ENCODE measurements at places on chromosomes 13 and 19.

- no peak for DNase-seq
These were observed 490.8 kb downstream of the RFC3 start for GRCh38 chr13:34308725-34309124.

DNA sequence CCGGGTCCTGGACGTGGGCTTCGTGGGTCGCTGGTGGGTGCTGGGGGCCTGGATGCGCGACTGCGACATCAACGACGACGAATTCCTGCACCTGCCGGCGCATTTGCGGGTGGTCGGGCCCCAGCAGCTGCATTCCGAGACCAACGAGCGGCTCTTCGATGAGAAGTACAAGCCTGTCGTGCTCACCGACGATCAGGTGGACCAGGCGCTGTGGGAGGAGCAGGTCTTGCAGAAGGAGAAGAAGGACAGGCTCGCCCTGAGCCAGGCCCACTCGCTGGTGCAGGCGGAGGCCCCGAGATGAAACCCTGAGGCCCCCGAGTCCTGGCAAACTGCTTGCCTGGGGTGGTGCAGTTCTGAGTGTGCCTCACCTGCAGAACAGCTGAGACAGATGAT lies 787 bp downstream of the TIMM29 start:
- DNase-seq: no peak

DNA sequence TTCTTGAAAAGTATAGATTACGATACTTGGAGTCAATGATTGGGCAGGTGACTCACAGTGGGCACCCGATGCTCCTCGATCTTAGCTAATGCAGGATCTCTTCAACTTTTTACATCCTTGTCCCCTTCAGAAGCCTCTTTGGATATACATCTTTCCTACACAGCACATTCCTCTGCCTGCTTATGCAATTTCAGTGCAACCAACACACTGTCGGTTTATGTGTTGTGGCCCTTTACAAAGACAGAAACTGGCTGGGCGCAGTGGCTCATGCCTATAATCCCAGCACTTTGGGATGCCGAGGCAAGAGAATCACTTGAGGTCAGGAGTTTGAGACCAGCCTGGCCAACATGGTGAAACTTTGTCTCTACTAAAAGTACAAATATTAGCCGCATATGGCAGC lies 2.6 kb downstream of the GPR42 start:
- no peak for DNase-seq

DNA sequence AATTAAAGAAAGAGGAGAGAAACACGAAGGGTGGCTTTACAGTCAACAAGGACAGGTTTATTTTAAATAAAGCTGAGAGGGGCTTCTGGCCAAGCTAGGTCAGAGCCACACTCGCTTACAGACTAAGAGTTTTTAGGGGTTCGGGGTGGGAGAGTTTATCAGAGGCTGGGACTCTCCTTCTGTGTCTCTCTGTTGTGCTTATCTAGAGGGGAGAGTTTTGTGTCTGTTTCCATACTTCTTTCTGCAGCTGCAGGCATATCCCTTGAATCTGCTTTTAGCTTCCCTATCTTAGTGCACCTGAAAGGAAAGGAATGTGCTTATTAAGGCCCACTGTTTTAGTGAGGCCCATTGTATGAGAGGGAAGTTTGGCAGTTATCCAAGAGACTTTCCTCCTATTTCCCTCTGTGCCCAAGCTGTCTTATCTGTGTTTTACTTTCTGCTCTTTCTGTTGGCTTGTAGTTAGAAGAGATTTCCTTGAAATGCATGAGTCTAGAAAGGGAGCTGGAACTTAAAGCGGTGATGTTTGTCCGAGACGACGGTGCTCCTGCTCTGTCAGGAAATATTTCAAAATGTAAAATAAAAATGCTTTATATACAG lies 275.3 kb downstream of the KCTD12 start:
- DNase-seq: no peak

DNA sequence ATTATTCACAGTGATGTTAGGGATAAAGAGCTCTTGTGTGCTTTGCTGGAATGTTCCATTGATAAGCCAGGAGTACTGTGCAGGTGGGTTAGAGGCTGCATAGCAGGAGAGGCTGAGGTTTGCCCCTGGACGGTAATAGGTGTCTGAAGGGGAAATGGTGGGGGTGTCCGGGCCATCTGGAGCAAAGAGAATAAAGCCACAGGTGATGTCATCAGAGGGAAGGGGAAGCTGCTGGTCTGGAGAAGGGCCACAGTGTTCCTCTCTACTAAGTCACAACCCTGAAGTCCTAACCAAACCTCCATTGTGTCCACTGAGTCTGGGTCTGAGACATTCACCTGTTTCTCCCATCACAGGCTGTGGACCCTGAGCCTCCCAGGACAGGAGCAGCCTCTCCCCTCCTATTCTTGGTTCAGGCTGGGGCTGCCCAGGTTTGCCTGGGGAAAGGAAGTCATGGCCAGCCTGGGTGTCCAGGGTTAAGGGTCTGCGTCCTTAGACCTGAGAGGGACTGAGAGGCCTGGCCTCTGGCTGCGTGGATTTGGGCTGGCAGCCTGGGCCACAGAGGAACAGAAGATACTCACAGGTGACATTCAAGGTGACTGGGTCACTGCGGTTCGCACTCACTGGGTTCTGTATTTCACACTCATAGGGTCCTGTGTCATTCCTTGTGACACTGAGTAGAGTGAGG lies 6.8 kb downstream of the CEACAM1 start:
- no peak for DNase-seq

DNA sequence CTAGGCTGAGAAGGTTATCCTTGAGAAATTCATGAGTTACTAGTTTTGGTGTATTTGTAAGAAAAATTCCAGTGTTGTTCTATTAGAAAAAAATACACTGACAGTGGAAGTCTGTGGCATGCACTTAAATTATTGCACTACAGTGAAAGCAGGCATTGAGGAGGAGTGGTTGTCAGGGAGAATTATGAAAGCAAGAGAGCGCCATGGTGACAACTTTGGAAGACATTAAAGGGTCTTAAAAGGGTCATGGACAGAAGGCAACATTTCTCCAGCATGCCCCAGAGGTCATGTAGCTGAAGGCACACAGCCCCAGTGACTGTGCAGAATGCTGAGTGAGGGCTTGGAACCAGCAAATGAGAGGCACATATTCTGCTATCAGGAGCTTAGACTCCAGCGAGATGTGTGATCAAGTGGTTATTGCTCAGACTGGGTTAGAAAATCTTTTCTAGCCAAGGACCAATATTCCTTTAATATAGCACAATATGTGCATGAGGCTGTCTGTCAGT lies 292.7 kb downstream of the OLFM4 start:
- DNase-seq: no peak

DNA sequence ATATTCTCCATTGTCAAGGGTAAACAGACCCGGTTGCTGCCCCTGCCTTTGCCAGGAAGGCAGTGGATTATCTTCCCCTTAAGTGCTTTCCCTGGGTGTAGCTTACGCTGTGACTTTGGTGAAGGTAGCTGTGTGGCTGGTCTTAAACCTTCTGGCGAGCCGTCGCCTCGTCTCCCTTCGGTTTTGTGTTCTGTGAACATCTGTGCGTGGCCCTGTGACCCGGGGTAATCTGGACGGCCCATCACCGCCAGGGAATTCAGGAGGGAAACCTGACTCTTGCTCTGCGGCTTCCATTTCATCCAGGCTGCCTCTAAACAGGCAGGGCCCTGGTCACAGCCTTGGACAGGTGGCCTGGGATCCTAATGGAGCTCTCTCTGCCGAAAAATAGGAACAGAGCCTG lies 78.7 kb downstream of the SHISA2 start:
- DNase-seq: no peak

DNA sequence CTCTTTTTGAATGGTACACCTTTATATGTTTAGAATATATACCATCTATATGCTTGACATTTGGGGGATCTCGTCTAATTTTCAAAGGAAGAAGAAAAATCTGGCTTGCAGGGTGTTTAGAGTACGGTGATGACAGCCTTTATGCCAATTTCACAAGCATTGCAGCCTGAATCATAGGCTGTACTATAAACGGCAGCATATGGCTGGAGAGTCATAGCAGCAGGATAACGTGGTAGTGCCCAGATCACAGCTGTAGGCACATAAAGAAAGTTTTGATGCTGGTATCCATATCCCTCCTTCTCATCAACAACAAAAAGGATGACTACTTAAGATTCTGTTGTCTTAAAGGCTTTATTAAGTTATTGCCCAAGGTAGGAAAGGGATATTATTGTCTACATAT lies 253.0 kb downstream of the PCDH9 start:
- no peak for DNase-seq

- no peak for DNase-seq
These were observed 6.0 kb downstream of the DDX39A start for GRCh38 chr19:14412996-14413692.

GRCh38 chr19:9362905-9363304 lies at the start of gene ZNF177:
TSS of gene ZNF177 (plus strand) at chr19:9363013. CDS start at chr19:9378312, 15,299 bp downstream.
- no peak for DNase-seq

All from GM20000 (cell line).